ENCODE measurements at places on chromosomes 2 and 18.
A peak's percentile ranks its signal among the peaks of the same experiment; 100 is the strongest.

GRCh38 chr2:85840091-85840490, 48.7 kb downstream of the ST3GAL5 start:
- no peak for DNase-seq

- DNase-seq: no peak
Measured at GRCh38 chr2:105748566-105748965, 3.9 kb downstream of the NCK2 start.

DNA sequence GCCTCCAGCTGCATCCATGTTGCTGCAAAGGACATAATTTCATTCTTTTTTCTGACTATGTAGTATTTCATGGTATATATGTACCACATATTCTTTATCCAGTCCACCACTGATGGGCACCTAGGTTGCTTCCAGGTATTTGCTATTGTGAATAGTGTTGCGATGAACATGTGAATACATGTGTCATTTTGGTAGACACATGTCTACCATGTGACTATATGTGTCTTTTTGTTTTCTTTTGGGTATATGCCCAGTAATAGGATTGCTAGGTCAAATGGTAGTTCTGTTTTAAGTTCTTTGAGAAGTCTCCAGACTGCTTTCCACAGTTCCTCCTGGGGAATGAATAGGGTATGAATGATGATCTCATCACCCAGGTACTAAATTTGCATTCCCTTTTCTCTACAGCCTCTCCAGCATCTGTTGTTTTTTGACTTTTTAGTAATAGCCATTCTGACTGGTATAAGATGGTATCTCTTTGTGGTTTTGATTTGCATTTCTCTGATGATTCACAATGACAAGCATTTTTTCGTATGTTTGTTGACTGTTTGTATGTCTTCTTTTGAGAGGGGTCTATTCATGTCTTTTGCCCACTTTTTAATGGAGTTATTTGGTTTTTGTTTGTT, 35.6 kb upstream of the FEZ2 start:
- no peak for DNase-seq

DNA sequence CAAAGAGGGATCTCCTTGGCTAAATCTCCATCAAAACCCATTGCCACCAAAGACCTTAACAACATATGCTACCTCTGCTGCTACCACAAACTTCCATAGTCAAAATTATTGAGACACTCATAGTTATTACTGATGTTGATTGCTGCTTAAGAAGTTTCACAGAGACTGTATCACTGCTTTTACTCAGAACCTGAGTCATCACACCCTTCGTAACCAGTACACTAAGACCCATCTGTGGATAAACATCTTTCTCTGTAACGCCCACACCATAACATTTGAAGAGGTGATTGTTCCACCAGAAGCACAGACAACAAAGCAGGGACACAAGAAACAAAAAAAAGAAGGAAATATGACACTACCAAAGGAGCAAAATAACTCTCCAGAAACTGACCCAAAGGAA, 1563.1 kb downstream of the LRP1B start:
- no peak for DNase-seq

DNA sequence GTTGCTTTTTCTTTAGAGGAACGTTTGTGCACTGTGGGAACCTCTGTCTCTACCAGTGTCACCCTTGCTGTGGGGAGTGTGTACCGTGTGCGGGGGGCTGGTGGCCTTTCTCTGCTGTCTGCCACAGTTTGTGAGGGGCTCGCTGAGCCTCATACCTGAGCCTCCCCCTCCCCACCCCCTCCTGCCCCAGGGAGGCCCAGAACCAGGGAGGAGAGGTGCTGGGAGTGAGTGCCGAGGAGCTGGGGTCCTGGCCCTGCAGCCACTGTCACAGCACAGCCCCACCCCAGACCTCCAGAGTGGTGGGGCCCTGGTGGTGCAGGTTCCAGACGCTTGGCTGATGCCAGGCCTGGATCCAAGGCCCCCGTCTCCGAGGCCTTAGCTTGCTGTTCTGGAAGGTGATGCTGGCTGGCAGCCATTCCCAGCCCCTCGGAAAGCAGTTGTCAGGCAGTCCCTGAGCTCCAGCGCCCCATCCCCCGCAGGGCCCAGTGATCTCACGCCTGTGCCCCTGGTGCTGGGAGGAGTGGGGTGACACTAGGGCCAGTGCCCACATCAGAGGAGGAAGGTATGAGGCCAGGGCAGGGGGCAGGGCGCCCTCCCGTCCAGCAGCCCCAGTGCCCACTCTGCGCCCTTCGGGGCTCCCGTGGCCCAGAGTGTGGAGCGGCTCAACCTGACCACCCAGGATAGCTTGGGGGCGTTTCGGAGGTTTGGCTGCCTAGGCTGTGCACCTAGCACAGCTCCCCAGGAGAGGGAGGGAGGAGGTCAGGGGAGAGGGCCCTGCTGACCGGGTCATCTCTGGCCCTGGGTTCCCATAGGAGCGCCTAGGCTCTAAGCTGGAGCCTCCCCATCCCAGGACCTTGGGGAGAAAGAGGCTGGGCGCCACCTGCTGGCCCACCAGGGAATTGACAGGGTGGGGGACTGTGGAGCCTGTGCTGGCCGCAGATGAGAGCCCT, 53.0 kb upstream of the ALPP start:
- no peak for DNase-seq

DNA sequence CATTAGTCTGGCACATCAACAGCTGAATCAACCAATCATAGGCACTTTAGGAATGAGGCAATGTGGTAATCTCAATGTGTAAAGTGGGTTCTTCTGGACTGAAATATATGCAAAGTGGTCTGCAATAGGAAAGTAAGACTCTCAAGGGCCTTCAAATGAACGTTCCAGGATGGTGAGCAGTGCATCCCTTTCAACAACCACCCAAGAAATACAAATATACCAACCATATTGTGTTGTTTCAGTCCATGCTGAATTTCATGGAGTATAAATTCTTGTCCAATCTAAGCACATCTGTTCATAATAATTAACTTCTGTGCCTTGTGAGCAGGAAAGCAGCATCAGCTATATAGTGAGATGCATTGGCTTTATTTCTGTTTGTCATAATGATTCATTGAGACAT, 556.2 kb downstream of the THSD7B start:
- peak; percentile 92 for DNase-seq

- no peak for DNase-seq
Measured at GRCh38 chr2:169716938-169717690, 16.5 kb upstream of the KLHL23 start.

GRCh38 chr2:36403675-36404230, 48.2 kb downstream of the CRIM1 start:
- DNase-seq: no peak

DNA sequence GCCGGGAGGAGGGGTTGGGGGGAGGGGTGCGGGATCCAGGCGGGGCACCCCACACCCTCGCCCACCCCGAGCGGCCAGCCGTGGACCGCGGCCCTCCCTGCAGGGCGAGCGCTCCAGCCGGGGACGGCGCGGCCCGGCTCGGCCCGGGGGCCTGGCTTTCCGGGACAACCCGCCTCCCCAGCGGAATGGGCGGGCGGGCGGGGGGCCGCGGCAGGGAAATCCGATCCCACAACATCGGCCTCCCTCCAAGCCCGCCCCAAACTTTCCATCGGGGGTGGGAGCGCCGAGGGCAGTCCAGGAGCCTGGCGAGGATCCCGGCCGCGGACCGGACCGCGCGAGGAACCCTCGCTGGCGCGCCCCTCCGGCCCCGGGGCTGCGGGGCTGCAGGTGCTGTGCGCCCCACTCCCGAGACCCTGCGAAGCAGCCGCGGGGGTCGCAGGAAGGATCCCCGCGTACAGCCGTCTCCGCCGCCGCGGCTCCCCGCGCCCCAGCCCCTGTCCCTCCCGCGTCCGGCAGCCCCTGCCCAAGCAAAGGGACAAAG, 529 bp downstream of the SEMA4C start:
- no peak for DNase-seq

GRCh38 chr2:11286323-11286722, 58.1 kb downstream of the ROCK2 start:
- no peak for DNase-seq

DNA sequence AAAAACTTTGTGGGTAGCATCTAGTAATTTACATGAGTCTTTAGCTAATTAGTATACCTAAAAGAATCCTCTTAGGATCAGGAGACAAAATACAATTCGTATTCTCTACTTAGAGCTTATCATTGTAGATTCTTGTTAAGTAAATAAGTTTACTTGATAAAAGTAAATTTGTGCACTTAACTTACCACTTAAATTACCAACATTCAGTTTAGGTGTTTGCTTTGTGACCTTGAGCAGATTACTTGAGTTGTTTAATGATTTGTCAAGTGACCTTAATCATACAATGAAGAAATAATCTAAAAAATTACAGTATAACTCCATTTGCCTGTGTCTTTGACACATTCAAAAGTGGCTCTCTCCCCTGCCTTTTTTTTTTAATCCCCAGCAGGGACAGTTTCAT, 67.2 kb upstream of the UBXN4 start:
- no peak for DNase-seq

DNA sequence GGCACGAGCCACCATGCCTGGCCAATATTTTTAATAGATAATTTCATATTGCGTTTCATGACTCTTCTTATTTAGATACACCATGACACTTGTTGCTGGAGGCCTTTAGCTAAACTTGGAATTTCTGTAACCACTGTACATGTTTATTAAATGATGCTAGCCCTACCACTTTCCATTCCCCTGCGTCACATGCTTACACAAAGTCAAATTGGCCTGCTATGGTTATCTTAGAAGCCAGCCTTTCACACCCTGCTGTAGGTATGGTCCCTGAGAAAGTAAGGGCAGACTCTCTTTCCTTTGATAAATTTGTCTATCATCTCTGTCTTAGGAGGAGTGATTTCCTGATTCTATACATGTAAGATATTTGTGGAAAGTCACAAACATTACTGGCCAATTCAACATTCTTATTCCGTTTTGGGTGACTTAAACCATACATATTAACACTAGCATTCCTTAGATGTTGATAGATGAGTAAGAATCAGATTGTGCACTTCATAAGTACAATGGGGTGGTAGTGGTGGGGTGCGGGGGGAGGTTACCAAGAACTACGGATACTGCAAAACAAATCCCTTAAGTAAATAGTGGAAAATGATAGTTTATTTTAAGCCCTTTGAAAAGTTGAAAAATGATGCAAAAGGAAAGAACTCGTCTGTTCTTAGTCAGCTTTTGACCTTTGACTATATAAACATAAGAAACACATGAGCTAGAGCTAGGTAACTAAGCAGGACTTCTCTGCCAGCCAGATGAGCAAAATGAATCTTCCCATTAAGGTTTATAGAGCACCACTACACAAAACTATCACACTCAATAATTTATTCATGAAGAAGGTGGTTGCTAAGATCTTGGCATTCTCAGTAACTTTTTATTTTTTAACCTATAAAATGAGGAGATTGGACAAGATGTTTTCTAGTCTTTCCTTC, 7.9 kb upstream of the NDUFV2 start:
- DNase-seq: no peak

DNA sequence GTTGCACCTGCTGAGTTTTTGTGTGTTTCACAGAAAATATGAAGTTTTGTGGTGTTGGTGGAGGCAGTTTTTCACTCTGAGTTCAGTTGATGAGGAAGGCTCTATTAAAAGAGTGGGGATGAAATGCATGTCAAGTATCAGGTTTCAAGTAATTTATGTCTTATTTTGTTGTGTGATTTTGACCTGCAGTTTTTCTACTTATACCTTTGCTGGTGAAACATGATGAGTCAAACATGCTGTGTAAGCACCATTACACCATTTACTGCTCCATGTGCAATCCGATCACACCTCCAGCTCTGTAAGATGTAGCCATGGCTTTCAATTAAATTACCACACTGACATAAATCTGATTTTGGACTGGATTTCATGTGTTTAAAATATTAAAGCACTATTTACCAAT, 174.5 kb upstream of the ZEB2 start:
- DNase-seq: no peak

- no peak for DNase-seq
Measured at GRCh38 chr18:50315100-50315871, 27.8 kb upstream of the CXXC1 start.
